ENCODE measurements at places on chromosomes 2 and 18.
A peak's percentile ranks its signal among the peaks of the same experiment; 100 is the strongest.

DNA sequence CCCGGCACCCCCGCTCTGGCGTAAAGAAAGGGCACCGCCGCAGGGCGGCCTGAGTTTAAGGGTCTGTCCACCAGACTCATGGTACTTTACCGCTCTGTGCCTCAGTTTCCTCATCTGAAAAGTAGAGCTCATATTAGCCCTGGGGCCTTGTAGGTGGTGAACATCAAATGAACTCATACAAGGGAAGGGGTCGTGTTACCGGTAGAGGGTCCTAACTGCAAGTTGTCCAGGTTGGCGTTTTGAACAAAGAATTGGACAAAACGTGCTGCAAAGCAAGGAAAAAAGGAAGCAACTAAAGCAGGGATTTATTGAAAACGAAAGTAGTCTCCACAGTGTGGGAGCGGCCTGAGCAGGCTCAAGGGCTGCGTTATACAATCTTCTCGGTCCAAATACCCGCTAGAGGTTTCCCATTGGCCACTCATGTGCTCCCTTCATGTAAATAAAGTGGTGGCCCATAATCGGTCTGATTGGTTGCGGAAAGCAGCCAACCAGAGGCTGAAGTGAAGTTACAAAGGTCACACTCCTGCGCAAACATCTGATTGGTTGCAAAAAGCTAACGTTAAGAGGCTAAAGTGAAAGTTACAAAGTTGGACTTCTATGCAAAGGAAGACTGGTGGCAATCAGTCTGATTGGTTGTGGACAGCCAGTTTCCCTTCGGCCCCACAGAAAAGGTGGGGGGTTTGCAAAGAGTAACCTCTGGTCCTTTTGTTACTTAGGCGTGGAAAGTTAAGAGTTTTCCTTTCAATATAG, 80.7 kb upstream of the LDLRAD4 start:
- no peak for DNase-seq

DNA sequence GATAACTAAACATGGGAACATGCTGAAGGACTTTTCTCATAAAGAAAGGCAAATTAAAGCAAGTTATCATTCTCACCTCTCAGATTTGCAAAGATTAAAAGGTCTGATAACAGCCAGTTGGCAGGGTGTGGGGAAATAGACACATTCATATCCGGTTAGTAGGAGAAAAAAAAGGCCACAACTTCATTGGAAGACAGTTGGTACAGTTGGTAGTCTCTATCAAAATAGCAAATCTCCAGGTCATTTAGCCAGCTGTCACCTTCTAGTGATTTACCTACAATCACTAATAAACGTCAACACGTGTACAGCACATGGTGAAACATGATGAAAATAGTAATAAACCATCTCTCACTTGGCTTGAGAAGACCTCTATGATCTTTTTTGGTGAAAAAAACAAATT, 16.6 kb downstream of the INPP5D start:
- DNase-seq: no peak

- DNase-seq: no peak
These were observed 328.5 kb upstream of the FANCL start for GRCh38 chr2:58569475-58570185.

- DNase-seq: no peak
These were observed 482.5 kb downstream of the BCL11A start for GRCh38 chr2:60070736-60071489.

GRCh38 chr18:25435149-25435782, 83.3 kb upstream of the ZNF521 start:
- no peak for DNase-seq

DNA sequence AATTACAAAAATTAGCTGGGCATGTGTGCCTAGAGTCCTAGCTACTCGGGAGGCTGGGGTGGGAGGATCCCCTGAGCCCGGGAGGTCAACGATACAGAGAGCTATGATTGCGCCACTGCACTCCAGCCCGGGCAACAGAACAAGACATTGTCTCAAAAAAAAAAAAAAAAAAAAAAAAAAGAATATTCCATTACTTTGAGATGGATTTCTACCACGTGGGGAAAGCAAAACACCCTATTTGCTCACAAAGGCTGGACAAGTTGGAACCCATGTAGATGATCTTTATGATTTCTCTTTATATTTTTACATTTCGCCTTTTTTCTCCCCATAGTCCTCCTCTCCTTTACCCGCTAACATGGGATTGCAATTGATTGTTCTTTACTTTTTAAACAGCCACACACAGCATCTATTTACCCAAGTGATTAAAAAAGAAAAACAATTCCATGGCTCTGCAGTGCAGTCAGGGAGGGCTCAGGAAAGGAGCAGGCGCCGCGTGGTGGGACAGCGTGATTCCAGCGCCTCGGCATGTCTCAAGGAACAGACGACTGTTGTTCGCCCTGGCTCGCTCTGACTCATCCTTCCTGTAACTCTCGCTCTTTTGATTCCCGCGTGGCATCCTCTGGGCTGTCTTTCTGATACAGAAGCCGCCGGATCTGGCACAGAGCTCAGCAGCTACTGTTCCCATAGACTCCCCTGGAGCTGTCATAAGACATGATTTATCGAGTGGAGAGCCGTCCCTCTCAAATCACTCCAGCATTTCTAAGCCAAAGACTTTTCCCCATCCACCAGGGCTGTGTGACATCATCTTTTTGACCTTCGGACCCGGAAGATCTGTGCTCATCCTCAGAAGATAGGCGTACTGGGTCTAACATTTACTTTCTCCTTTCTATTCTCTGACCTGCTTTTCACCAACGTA, 230.4 kb upstream of the AGAP1 start:
- DNase-seq: no peak

- no peak for DNase-seq
These were observed 111.0 kb downstream of the TLK1 start for GRCh38 chr2:171049691-171050090.

GRCh38 chr2:112972423-112973086, 5.3 kb upstream of the IL36G start:
- DNase-seq: no peak

DNA sequence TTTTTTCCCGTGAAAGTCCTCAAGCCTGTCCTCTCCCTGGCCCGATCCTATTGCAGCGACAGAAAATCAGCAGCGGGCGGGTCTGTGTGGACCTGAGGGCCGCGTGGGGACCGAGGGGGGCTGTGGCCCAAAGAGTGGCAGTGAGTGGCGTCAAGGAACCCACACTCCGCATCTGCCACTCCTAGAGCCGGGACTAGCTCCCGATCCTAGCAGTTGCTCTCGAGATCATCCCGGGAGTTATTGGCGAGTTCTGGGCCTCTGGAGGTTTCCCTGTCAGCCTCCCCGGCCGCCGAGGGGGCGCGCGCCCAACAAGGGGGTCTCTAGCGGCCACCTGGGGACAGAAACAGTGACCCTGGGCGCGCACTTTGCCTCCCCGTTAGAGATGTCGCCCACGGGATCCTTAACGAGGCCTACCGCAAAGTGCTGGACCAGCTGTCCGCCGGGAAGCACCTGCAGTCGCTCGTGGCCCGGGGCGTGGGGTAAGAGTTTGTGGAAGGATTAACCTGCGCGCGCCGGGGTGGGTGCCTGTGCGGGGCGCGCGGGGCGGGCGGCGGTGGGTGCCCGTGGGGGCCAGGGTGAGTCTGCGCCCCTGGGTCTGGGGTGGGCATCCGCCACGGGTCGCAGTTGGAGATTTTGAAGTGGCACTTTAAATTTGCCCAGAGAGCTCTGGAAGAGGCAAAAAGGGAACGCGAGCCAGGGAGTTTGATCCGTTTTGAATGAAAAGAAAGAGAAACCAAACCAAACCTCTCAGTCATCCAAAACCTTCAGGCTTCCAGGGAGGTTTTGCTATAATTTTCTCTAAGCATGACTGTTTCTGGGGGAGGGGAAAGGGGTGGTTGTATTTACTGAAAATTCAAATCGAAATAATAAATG, 3.5 kb downstream of the ADCYAP1 start:
- DNase-seq: no peak

DNA sequence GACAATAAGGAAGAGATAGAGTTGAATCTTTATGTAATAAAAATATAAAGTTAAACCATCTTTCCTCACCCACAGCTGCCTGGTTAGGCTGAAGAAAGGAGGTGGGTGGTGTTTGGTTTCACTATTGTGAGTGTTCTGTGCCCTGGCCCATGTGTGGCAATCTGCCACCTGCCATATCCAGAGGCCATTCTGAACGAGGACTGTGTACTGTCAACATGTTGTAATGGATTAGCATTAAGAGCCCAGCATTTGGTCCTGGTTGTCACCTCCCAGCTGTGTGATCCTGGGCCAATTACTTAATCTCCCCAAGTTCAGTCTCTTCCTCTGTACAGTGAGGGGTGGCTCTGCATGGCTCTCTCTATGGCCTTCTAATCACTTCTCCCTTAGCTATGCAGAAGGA, 118.2 kb upstream of the SEC11C start:
- DNase-seq: no peak

GRCh38 chr2:95269036-95269680, 5.1 kb upstream of the PROM2 start:
- DNase-seq: no peak

DNA sequence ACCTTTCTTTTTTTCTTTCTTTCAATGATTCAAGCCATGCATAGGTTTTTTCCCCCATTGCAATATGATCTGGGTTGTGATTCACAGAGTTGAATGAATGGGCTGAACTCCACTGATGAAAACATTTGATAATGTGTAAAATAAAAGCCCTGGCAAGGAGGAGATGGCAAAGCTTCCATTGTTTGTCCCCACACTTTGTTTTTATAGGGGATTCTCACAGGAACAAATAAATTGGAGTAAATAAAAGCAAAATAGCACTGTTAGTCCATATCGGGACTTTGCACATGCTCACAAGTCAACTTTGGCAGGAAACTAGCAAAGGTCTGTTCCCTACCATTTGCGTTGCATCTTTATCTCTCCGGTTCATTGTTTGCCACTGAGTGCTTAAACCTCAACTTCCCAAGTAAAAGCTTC, 55.7 kb downstream of the MEIS1 start:
- no peak for DNase-seq

GRCh38 chr2:132664096-132664495, 5.9 kb downstream of the LYPD1 start:
- no peak for DNase-seq

- no peak for DNase-seq
These were observed 468 bp downstream of the UXS1 start for GRCh38 chr2:106193690-106193976.

GRCh38 chr2:162379719-162380580, 36.0 kb downstream of the GCA start:
- no peak for DNase-seq

GRCh38 chr2:85419009-85419675, 628 bp downstream of the SH2D6 start:
- DNase-seq: no peak

DNA sequence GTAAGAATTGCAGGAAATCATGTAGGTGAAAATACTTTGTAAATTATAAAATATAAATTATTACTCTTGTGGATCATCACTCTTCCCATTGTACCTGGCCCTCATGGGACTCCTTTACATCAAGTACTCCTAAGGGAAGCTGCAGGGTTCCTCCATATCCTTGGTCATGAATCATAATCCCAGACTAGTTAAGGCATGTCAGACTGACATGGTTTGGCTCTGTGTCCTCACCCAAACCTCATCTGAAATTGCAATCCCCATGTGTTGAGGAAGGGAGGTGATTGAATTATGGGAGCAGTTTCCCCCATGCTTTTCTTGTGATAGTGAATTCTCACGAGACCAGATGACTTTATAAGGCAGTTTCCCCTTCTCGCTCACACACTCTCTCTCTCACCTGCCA, 77.1 kb downstream of the CMPK2 start:
- no peak for DNase-seq

- DNase-seq: no peak
These were observed 212.4 kb downstream of the ANAPC1 start for GRCh38 chr2:111671426-111672150.

DNA sequence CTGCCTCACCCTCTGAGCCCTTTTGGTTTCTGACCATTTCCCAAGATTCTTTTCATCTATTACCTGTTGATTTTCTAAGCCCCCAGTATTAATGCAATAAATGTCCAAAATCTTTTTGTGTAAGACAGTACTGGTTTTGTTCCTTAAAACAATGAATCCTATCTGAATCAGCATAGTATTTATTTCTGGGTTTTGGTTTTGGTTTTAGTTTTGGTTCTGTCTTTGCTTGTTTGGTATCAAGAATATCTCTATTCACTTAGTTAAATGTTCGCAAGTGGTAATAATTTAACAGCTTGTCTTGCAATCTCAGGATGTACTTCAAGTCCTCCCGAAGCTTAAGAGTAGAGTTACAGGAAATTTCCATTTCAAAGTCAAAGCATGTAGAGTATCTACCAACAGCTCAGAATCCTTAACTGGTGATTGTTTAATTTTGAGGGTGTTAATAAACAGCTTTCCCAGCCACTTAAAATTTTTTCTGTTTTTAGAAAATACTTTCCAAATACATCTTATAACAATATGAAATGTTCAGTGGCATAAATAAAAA, 67.7 kb upstream of the NEDD4L start:
- no peak for DNase-seq

- no peak for DNase-seq
These were observed 777.4 kb downstream of the DSC3 start for GRCh38 chr18:30265190-30265589.

GRCh38 chr18:13374468-13375301, 156.1 kb downstream of the LDLRAD4 start:
- DNase-seq: no peak

- DNase-seq: no peak
These were observed 86.9 kb downstream of the ACVR1 start for GRCh38 chr2:157789256-157789655.

DNA sequence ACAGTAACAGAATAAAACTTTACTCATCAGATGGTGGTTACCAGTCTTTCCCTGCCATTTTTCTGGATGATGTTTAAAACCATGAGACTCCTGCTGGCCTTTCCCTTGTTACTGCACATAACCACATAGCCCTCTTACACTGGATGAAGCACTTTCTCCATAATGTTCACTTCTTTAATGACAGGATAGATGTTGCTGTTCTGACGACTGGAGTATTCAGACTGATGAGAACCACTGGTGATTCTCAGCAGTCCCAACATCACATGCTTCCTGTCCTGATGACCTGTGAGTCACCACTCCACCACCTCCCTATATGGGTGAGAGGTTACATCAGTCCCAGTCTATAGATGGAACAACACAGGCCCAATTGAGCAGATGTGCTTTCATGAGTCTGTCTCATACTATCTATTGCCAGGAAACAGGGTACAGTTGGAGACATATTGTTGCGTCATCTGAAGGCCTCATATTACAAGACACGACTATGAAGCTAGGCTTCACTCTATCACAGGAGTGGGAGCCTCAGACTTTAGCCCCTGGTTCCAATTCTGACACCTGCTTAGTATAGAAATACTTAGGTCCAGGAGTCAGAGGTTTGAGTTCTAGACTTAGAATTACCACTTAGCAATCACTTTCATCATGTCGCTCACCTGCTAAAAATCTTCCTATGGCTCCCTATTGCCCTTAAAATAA, 145.7 kb upstream of the KLF7 start:
- DNase-seq: peak; percentile 69

Data from AG09319 (cell line).